NCI-H187 treated with DMSO at 0.1 percent for 48 hours (cell line): ENCODE measurements at places on chromosomes 16 and 17.

DNA sequence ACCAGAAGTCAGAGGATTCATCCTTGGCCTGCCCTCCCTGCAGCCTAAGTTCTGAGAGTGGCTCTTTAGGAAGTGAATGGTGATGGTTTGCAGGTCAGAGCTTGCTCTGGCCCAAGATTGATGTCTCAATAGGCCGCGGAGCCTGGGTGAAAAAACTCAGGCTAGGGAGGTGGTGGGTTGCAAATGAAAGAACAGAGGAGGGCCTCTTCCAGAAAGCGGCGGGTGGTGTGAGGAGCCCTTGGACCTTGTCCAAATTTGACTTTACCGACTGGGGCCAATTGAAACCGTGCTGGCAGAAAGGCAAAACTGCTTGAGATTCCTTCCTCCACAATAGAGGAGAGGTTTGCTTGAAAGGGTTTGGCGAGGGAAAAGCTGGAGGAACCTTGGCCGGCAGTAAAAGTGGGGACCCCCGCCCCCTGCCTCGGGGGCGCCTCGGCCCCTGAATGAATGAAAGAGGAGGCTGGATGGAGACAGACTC is 331.3 kb downstream of the SEC14L1 start:
- peak; percentile 17 for DNase-seq

DNA sequence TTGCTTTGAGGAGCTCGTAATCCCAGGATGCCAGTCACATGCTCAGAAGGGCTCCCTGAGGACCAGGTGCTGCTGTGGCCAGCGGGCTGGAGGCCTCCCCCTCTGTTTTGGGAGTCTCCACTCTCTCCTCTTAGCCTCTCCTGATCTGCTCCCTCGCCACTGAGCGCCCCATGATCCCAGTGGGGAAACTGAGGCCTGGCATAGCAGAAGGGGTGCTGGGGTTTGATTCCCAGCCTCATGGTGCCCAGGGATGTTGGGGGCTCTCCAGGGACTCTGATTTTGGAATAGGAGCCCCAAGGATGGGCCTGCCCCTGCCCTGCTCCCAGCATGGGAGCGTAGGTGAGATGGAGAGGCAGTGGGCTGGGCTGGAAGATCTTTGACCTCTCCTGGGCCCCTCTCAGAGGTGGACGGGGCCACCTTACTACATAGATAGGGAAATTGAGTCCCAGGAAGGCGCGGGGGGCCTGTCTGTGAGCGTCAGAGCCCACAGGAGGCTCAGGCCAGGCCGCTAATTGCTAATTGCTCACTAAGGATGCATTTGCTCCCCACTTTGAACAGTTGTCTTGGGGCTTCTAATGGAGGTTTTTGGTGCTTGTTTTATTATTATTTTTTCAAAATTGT is 525 bp upstream of the ADCY7 start:
- DNase-seq: no peak

- DNase-seq: no peak
These were observed 14.7 kb downstream of the CCR7 start for GRCh38 chr17:40550608-40551007.

- no peak for DNase-seq
These were observed 4.5 kb downstream of the CD79B start for GRCh38 chr17:63927464-63928171.

GRCh38 chr17:40460604-40460967 is 17.3 kb downstream of the IGFBP4 start:
- DNase-seq: no peak

- no peak for DNase-seq
These were observed 9.5 kb downstream of the KCNJ16 start for GRCh38 chr17:70084476-70084875.
